T-helper 22 cell (primary cell): ENCODE measurements at places on chromosomes 3 and 15.

DNA sequence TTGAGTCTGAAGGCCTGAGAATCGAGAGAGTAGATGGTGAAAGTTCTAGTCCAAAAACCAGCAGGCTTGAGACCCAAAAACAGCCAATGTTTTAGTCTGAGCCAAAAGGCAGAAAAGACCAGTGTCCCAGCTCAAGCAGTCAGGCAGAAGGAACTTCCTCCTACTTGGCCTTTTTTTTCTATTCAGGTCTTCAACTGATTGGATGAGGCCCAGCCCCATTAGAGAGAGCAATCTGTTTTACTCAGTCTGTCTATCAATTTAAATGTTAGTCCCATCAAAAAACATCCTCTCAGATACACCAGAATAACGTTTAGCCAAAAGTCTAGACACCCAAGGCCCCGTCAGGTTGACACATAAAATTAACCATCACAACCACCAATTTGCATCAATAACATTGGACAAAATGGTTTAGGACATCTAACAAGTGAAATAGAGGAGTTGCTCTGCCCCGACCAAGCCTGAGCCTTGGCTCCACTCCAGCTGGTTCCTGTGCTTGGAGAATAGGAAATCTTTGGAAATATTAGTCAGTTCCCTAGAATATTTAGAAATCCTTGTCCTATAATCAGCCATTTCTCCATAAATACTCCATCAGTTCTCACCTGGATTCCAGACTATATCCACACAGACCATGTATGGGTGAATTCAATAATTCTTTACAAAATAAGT is 51.4 kb upstream of the LIPC start:
- DNase-seq: no peak

- DNase-seq: no peak
These were observed 5.6 kb downstream of the MBD4 start for GRCh38 chr3:129434140-129434539.

DNA sequence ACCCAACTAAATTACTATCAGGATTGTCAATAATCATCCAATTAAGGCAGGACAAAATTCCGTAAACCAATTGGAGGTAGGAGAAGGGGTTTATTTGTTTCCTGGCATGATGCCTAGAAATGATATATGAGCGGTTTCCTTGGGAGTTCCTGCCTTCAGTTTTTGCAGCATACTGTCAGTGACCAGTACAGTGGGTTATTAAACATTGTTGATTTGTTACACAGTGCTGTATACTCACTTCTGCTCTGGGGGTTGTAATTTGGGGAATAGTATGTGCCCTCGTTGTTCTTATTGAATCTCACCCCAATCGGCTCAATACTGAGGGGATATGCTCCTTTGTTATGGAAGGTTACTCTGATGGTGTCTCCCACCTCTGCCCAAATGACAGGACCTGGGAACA is 22.2 kb downstream of the CP start:
- no peak for DNase-seq

- DNase-seq: no peak
These were observed 73.7 kb downstream of the CHDH start for GRCh38 chr3:53772562-53772961.

GRCh38 chr3:130654921-130655320 is 91.7 kb downstream of the PIK3R4 start:
- no peak for DNase-seq

- no peak for DNase-seq
These were observed 185.0 kb upstream of the ANKRD28 start for GRCh38 chr3:15982667-15983196.

DNA sequence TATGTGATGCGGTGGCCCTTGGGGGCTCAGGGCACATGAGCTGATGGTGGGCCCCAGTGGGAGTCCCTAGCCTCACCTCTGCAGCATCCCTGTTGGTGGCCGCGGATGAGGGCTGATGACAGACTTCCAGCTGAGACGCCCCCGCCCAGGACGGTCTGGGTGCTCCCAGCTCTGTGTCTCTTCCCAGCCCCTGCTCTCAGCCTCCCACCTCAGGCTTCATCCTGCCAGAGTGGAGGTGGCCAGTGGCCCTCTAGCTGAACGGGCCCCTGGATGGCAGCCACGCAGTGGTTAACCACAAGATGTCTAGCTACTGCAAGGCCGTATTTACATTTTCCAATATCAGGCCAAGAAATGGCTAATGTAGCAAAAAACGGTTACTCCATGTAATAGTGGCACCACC is 205.3 kb upstream of the LINGO1 start:
- no peak for DNase-seq

DNA sequence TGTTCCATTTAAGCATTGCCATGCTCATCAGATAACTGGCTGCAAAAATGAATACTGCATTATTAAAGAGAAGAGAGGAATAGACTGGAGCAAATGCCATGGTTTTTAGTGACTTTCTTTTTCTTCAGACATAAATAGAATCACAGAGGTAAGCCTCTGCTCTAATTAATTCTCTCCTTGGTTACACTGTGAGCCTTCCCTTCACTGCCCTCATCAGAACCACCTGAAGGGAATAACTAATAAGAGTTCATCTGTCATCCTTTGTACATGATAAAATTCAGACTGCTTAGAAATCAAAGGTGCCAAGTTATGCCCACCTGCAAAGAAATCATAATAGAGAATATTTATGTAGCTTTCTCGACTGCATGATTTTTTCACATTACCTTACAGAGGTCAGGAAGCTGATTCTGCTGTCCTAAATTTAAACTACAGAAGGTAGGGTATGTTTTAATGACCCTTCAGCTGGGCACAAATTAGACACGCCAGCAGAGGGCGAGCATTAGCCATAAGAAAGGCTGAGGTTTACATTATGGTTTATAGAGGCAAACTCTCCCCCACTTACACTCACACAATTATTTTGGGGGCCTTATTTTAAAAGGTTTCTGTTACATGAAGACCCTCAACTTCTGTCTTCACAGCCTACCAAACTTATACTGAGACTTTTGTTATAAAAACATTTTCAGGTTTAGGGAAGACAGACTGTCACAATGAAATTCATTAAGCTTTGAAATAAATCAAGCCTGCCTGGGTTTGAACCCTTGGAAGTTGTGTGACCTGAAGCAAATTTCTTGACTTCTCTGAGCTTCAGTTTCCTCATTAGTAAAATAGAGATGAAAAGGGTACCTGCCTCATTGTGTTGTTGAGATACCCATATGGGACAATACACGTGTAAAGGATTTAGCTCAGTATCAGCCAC is 15.3 kb upstream of the UNC13C start:
- DNase-seq: no peak

- DNase-seq: no peak
These were observed 97.9 kb upstream of the UNC13C start for GRCh38 chr15:53880357-53880756.

DNA sequence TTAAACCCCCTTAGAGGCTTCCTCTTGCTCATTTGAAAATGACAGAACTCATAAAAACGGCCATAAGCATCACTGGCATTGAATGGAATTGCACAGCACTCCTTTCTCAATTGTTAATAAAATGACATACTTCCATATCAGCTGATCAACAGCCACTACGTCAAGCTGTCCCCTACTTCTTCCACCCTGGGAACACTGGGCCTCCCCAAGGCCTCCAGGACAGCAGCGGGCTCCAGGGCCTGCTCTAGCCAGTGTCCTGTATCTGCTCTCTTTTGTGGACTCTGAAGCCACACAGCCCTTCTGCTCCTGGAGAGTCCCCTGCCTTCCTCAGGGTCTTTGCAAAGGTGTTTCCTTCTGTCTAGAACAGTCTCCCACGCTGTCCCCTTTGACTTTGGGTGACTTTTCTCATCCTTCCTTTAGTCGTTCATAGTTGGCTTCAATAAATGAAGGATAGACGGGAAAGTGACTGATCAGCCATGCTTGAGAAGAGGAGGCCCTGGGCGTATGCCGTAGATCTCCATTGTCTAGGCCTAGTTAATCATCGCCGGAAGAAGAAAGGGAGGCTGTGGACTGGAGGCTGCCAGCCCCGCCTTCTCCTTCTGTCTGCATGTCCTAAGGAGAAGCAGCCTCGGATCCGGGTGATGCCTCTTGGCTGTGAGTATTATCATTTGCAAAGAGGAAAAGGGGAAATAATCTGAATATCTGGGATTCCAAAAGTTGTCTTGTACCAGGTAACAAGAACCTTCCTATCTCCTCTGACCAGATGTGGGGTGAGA is 4.7 kb upstream of the THSD4 start:
- no peak for DNase-seq

DNA sequence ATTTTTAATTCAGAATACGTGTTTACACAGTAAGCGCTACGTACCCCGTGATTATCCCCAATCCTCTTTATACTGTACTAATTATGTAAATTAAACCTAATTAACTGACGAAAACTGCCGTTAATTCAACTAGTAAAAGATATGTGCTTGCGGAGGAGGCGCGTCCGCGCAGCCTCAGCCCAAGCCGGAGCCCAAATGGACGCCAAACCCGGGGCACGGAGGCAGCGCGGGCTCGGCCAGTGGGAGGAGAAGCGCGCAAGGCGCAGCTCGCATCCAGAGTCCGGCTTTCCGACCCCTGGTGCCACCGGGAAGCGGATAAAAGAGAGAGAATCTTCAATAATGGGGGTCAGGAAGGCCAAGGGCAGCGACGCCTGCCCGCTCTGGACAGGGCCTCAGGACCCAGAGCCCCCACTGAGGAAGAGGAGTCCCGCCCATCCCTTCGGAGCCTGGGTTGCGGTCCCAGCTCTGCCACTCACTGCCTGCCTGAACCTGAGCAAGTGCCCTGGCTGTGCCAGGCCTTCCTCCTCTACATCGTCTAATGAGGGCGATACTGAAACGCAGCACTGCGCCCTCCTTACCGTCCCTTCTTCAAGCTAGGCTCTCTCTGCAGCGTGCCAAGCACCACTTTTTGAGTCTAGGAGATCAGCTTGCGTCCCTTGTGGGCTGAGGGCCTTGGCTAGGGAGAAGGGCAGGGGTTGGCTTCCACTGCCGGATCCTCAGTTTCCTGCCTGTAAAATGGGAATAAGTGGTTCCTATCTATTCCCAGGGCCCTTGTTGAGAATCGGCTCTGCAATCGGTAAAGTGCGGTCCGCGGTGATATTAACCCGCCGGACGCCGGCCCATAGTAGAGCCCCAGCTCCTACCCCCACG is 5.0 kb upstream of the SKOR1 start:
- no peak for DNase-seq

- no peak for DNase-seq
These were observed 258.7 kb upstream of the PPP2R3A start for GRCh38 chr3:135706758-135707375.

DNA sequence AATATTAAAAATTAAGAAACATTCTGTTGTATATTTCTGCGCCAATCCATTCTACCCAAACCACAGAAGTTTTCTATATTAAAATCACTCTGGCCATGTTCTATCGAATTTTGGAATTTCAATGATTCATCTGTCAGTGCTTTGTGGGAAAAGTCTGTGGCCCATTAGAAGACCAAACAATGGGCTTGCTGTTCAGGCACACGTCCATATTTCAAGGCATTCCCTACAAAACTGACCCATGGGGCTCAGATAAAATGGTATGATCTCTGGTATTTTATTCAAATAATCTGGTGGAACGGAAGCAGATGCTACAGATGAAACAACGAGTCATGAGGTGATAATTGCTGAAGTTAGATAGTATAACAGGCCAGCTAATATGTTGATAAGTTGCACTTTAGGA is 12.4 kb downstream of the NPHP3 start:
- DNase-seq: no peak

GRCh38 chr3:179046497-179047353 is 24.9 kb downstream of the ZMAT3 start:
- no peak for DNase-seq
